CD4-positive, alpha-beta T cell treated with Interleukin-1 beta for 1 hour (primary cell): ENCODE measurements at places on chromosomes 4 and X.

GRCh38 chr4:145957302-145957701, 18.7 kb upstream of the ZNF827 start:
- DNase-seq, result no peak

DNA sequence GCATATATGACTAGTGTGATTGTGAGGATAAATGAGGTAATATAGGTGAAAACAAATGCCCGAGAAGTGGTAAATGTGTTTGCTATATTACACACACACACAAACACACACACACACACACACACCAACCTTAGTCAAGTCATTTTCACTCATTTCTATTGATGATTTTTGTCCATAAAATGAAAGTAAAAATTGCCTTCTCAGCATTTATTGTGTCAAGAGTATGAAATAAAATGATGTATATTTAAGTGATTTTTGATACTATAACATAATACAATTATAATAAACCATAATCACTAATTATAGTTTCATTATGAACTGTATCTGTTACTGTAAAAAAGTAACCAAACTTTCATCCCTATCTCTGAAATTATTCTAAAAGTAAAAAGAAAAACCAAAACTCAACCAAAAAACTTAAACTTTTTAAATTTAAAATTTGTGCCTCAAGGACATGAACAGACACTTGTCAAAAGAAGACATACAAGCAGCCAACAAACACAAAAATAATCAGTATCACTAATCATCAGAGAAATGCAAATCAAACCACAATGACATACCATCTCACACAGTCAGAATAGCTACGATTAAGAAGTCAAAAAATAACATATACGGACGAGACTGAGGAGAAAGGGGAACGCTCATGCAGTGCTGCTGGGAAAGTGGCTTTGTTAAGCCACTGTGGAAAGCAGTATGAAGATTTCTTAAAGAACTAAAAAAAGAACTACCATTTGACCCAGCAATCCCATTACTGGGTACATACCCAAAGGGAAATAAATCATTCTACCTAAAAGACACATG, 601.0 kb downstream of the TMA16 start:
- DNase-seq, result no peak

DNA sequence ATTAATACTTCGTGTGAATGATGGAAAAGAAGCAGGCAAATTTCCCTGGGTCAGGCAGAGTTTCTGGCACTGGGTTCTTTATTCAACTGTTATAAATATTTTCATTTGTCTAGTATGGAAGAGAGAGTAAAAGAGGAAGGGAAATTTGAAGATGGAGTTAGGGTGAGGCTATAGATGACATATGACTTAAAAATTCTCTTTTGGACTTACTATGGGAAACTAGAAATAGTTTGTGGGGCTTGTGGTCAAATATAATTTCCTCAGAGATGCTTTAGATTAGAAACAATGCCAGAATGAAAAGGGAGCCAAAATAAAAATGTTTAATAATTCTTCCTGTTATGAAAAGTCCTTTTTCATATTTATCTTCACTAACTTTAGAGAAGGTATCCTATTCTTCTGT, 103.2 kb downstream of the GC start:
- DNase-seq, result no peak

DNA sequence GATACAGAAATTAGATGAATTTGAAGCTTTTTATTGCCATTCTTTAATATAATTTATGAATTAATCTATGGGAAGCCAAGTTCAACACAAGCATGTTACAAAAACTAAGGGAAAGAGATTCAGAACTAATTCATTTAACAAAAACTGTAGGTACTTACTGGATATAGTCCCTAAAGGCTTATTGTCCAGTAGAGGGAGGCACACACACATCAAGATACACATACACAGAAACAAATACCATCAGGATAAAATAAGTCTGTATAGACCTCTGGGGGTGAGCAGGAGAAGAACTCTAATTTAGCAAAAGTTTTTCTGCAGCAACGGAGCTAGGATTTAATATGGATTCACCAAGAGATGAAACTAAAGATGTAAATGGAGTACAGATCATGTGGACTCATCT, 83.0 kb upstream of the IL13RA1 start:
- no peak for DNase-seq

DNA sequence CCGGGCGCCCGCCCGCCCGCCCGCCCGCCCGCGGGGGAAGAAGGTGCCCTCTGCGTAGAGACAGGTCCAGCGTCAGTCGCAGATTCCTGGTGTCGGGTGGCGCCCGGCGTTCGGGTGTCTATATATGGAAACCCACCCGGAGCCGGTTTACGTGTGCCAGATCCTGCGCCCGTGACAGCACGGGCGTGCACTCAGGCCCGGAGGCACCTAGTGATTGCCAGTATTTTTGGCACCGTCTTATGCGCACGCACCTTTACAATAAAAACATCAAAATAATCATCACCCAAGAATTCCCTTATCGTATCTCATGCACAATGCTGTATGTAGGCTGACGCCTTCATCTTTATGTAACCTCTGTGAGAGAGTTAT, 519 bp downstream of the SLC25A4 start:
- DNase-seq, result no peak

DNA sequence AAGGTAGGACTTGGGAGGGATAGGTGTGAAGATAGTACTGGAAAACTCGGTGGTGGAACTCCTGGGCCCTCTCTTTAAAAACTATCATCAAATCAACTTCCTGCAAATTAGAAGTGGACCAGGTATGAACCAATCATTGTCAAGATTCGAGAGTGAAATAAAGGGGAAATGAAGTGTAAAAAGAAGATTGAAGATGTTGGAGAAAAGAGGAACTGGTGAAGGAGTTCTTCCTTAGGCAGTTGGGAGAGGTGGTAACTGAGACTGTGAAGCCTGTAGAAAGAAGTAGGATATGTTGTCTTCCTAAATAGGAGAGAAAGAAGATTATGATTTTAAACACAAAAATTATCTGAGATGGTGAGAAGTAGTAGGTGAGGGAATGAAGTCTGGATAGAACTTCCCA, 212.2 kb downstream of the PPP1R2C start:
- DNase-seq, result no peak

DNA sequence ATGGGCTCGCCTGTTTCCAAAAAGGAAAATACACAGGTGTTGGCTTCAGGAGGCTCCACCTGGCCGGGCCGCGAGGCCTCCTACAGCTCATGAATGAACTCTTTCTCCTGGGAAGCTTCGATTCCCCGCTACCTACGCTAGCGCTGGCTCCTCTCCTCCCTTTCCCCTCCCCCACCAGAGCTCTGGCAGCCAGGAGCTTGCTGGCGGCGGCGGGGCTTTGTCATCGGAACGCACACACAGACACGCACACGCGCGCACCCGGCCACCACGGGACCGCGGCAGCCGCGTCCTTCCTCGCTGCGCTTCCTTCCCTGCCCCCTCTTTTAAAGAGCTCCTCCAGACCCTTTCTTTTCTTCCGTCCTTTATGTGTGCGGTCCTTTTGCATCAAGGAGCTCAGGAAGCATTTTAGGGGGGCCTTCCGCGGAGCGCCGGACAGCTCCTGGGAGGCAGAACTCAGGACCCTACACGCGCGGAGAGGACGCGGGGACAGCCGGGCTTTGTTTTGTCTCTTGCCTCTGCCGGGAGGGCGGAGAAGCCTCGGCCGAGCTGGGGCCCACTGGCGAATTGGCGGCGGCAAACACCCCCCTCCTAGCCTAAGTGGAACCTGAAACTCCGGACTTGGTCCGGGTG, 70.2 kb upstream of the BCOR start:
- DNase-seq, result no peak

DNA sequence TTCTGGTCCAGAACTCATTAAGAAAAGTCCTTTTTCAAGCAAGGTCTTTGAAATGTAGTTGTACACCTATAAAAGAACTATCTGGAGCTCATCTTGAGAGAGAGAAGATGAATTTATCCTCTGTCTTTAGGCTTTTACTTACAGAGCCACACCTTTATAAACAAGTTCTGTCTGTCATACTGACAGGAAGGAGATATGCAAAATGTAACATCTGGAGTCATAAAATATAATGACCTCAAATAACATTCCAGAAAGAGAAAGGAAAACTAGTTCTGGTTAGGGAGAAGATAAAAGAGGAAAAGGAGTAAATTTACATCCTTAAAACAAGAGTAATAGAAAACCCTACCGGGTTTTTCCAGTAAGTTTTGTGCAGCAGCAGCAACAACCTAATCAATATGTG, 1.3 kb downstream of the INPP4B start:
- DNase-seq, result no peak

DNA sequence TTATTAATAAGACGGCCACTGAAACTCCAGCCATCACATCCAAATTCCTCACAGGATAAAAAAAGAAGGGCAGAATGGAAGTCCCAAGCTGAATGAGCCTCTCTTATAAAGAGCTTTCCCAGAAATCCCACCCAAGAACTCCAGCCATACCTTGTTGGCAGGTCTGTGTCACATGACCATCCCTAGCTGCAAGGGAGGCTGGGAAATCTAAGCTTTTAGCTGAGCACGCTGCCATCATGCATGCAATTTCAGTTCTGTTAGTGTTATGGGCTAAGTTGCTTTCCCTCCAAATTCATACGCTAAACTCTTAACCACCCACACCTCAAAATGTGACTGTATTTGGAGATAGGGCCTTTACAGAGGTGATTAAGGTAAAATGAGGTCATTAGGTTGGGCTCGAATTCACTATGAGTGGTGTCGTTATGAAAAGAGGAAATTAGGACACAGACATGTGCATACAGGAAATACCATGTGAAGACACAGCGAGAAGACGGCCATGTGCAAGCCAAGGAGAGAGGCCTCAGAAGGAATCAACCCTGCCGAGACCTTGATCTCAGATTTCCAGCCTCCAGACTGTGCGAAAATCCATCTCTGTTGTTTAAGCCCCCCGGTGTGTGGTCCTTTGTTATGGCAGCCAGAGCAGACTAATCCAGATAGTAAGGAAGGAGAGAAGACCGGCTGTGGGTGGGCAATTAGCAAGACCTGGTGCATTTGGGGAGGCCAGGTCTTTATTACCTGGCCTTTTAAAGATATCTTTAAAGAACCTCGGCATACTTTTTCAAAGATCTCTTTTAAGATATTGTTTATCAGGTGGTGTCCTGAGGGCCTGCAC, 317.6 kb downstream of the BCOR start:
- no peak for DNase-seq

GRCh38 chrX:150410513-150410912, 47.4 kb downstream of the MAMLD1 start:
- DNase-seq, result no peak

DNA sequence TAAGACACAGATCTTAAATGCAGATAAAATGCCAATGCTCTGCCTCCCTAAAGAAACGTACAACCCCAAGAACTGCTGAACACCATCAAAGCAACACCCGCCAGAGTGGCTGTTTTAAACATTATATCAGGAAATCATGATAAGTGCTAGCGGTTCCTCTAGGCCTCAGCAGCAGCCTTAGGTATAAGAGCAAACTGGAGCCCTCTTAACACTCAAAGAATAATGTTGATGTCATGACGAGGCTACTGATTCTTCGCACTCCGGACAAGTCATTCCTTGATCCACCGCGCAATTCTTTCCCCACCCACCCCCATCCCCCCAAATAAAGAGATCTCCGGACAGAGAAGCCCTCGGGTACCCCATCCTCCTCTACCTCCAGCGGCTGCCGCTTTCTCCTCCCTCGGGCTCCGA, 507 bp downstream of the LIN54 start:
- no peak for DNase-seq

- no peak for DNase-seq
Measured at GRCh38 chrX:150869450-150869849, 29.0 kb downstream of the CD99L2 start.

- no peak for DNase-seq
Measured at GRCh38 chrX:106898462-106898861, 4.7 kb downstream of the RIPPLY1 start.

GRCh38 chrX:115366535-115366934, 77.0 kb downstream of the LUZP4 start:
- DNase-seq, result no peak

- no peak for DNase-seq
Measured at GRCh38 chr4:40243386-40243948, 46.6 kb downstream of the RHOH start.

GRCh38 chr4:40546969-40547788, 82.5 kb downstream of the RBM47 start:
- DNase-seq, result no peak

GRCh38 chr4:87620086-87620485, 11.8 kb downstream of the DSPP start:
- DNase-seq, result no peak

GRCh38 chrX:15939737-15940136, 85.1 kb upstream of the AP1S2 start:
- peak; percentile 0 for DNase-seq

DNA sequence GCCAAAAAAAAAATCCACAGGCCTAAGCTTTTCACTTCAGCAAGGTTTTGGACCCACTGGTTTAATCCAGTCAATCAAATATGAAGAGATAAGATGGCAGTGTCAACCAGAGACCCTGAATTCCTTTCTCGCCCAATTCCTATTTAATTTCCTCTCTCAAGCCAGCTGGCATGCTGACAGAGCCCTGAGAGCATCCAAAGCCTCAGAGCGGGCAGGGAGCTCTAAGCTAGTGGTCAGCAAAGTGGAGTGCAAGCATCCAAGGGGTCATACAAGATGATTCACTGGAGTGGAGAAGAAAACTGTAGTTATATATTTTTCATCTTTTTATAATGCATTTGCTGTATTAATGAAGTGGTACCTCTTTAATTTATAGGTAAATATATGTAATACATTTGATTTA, 37.8 kb upstream of the PRPS2 start:
- DNase-seq, result no peak

- DNase-seq, result no peak
Measured at GRCh38 chrX:54865208-54865607, 55.4 kb upstream of the TRO start.
